A673 (cell line): ENCODE measurements at places on chromosomes 7 and 10.

DNA sequence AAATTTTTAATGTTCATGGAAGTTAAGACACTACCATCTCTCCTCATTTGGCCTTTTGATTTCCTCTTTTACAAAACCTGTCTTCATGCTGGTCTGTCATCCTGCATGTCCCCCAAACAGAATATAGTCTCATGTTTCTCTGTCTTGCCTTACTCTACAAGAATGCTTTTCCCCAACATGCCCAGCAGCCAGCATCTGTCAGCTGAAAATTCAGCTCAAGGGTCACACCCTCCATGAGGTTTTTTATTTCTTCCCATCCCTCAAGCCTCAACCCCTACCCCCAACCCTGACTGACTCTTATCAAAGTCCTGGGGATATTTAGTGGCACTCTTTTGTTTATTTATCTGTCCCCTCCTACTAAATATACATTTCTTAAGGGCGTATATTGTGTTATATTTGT is 202.0 kb downstream of the ANK3 start:
- no peak overlapping the region for H3K4me3 ChIP-seq
- no peak for DNase-seq
- no peaks in the 10 kb centered on the region for H3K27me3 ChIP-seq
- no peaks in the 10 kb centered on the region for H3K36me3 ChIP-seq

GRCh38 chr10:114544045-114544659 is 113.9 kb downstream of the ABLIM1 start:
- DNase-seq = no peak
- H3K4me3 ChIP-seq = no peak overlapping the region
- no peaks in the 10 kb centered on the region for H3K4me1 ChIP-seq
- no peaks in the 10 kb centered on the region for H3K27me3 ChIP-seq

GRCh38 chr10:31318382-31318853 is 598 bp upstream of the ZEB1 start:
- no peak for DNase-seq
- peaks cover 37% of the 10 kb centered on the region for H3K27me3 ChIP-seq
- peak overlapping the region; percentile 68 for H3K4me3 ChIP-seq
- no peak overlapping the region for H3K27ac ChIP-seq

DNA sequence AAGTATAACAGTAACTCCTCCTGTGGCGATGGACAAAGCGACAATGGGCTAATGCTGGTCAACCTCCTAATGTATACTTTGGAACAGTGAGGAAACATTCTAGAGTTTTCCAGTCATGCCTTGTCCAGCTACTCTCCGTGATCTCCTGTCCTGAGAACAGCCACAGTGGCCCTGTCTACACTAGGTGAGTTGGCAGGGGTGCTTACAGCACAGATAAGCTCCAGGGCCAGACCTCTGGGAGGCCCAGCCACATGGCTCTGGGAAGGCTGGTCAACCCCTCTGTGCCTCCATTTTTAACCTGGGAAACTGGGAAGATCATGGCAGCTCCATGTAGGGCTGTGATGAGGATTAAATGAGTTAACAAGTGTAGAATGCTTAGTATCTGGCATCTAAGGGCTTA is 57.0 kb downstream of the CLEC2L start:
- H3K4me1 ChIP-seq = no peaks in the 10 kb centered on the region
- no peak overlapping the region for H3K27ac ChIP-seq
- DNase-seq = no peak

DNA sequence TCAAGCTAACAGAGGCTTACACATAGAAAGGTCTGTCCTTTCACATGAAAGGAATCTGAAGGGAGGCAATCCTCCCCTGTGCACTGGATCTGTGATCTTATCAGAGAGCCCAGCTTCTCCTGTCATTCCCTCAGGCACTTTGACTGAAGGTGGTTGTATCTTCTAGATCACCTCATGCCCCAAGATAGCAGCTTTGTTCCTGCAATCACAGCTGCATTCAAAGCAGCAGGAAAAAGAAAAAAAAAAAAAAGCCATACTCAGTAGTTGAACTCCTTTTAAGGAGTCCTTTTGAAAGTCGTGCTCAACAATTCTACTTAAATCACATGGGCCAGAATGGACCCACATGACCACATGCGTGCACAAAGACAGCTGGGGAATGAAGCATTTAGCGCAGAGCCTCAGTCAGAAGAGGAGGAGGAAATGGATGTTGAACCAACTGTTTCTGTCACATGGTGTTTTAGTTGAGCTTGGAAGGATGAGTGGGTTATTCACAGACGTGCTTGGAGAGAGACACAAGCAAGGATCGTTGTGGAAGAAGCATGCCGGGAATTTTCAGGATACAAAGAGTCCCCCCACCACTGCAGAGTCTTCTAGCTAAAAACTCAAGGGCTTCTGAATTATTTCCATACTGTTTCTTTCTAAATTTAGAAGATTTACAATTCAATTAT is 13.0 kb upstream of the PFKP start:
- H3K4me1 ChIP-seq = no peaks in the 10 kb centered on the region
- H3K4me3 ChIP-seq = no peak overlapping the region
- H3K27ac ChIP-seq = no peak overlapping the region
- DNase-seq = no peak

GRCh38 chr10:69860271-69860670 is 58.6 kb downstream of the COL13A1 start:
- DNase-seq = no peak
- no peak overlapping the region for H3K4me3 ChIP-seq
- H3K36me3 ChIP-seq = no peaks in the 10 kb centered on the region
- H3K27me3 ChIP-seq = no peaks in the 10 kb centered on the region

GRCh38 chr10:72085864-72086465 is 2.4 kb downstream of the SPOCK2 start:
- H3K27ac ChIP-seq = no peak overlapping the region
- H3K4me3 ChIP-seq = no peak overlapping the region
- H3K27me3 ChIP-seq = peaks cover 20% of the 10 kb centered on the region
- no peaks in the 10 kb centered on the region for H3K36me3 ChIP-seq
- no peak for DNase-seq
- H3K4me1 ChIP-seq = peaks cover 18% of the 10 kb centered on the region

- DNase-seq = peak; percentile 41
- no peaks in the 10 kb centered on the region for H3K27me3 ChIP-seq
Measured at GRCh38 chr7:34900891-34901513, 136.3 kb downstream of the DPY19L1 start.
